HS-5 (cell line): ENCODE measurements at places on chromosomes 2 and 18.

GRCh38 chr2:205216580-205216979 lies 465.7 kb upstream of the NRP2 start:
- no peak for DNase-seq

- no peak for DNase-seq
Observed at GRCh38 chr2:62344472-62344871, 148.6 kb downstream of the B3GNT2 start.

DNA sequence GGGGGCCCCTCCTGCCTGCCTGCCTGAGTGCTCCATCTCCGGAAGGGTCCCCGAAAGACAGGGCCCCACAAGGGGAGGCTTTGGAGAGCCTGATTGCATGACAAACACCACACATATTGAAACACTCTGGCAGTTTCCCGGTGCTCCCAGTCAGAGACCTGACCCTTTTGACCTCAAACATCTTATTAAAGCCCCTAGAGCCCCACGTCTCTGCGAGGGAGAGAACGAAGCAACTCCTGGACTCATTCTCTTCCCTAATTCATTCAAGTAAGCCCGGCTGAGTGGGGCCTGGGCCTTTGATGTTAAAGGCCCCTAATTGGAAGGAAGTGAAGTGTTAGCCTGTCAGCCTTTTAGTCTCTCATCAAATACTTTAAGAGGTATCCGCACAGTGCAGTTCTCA lies 335.6 kb downstream of the CYRIA start:
- no peak for DNase-seq

DNA sequence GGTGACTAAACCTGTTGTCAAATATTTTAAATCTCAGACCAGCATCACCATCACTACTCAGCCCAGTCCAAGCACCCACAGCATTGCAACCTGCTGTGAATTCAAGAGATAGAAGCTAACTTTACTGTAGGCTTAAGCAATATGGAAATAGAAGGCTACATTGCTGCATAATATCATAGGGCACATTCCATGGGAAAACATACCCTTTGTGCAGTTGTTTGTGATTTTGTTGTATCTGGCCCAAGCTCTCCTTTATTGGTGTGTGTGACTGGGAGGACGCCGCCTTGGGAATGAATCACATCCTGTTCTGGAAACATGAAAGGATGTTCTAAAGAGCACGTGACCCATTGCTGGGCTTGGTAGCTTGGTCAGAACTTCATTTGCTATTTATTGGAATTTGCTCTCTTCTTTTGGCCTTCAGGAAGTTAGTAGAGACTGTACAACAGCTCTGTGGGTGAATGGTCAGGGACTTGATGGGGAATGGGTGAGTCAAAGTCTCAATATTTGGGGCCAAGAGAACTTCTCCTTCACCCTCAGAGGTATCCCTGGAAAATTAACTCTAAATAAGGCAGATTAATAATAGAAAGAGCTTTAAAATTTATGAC lies 106.8 kb upstream of the SERPINE2 start:
- peak; percentile 76 for DNase-seq

- no peak for DNase-seq
Observed at GRCh38 chr2:97994476-97994875, 1.3 kb downstream of the TMEM131 start.

GRCh38 chr2:20447437-20448245 lies 767 bp downstream of the RHOB start:
- DNase-seq, result no peak

GRCh38 chr18:76518860-76519538 lies 24.0 kb upstream of the ZNF516 start:
- no peak for DNase-seq

GRCh38 chr2:221347471-221347870 lies 224.6 kb downstream of the EPHA4 start:
- peak; percentile 14 for DNase-seq
